ENCODE measurements at places on chromosomes 6 and 20. TPM values are rescaled to one million over a fixed set of nuclear protein-coding genes. Genes with fewer than 3 reads are reported as not detected.

GRCh38 chr6:158516098-158516497 is 43.8 kb upstream of the TMEM181 start:
- DNase-seq = no peak

DNA sequence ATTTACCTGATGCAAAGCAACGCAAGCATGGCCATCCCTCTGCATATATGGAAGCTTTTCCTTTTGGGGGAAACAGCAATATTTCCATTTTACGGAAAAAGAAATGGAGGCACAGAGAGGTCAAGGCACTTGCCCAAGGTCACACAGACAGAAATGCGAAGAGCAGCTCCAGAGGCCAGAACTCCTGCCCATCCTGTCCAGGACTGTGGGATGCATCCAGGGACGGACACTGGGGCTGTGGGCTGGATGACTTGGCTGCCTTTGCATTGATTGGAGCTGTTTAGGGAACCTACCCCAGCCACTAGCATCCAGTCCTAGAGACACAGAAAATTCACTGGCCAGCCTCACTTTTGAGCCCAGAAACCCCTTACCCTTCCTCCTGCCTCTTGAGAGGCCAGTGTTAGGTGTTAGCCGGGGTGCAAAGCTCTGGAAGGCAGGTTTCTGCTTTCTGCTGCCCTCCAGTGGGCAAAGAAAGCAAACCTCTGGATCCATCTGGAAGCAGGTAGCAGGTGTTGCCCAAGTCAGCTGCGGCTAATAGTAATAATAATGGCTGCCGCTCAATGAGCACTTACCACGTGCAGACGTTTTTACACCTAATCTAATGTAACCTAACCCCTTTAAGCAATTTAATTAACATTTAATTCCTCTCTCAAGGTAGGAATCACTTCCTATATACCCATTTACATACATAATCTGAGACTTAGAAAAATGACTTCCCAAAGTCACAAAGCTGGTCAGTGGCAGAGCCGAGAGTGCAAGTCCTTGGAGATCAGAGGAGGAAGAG is 31.7 kb upstream of the CCN5 start:
- DNase-seq = no peak

Gene BTN1A1
- not detected for total RNA-seq

- DNase-seq = no peak
These were observed 33.4 kb downstream of the TTLL9 start for GRCh38 chr20:31903627-31904386.

- no peak for DNase-seq
These were observed 31.1 kb downstream of the UTRN start for GRCh38 chr6:144315981-144316861.

DNA sequence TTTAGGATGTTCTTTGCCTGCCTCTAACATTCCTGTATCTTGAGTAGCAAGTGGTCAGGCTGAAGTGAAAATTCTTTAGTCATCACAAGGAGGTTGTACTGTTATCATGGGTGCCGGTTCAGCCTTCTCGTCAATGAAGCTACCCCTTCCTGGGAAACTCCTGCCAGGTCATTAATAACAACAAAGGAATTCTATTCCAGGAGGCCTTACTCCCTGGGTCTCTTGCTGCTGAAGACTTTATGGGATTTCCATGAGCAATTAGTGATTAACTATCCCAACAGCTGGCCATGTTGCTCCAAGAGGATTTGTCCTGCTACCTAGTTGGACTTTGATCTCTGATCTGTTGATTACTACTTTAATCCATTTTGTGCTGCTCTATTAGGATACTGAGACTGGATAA is 62.7 kb upstream of the ELOVL5 start:
- peak; percentile 17 for DNase-seq

DNA sequence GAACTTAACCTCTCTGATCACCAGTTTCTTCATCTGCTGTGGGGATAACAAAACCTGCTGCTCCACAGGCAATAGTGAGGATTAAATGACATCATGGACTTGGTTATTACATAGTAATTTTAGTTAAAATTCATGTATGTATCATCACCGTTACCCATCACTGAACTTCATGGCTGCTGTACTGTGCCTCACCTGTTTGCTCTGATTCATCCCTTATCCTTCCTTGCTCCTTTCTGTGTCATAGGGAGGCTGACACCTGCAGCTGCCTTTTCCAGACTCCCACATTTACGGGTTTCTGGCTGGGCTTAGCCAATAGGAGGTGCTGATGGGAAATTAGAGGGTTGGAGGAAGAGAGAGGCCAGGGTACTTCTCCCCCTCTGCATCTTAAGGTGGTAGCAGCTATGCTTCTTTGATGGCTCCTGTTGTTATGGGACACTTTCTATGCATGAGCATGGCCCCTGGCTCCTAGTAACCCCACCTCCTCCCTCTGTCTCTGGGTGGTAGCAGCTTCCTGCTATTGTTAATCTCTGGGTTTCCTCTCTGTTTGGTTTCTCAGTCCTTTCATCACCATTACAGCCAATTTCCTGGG is 332.1 kb downstream of the DHX35 start:
- DNase-seq = no peak

Gene KCNQ5
- total RNA-seq = 4.4 TPM

GRCh38 chr6:1464781-1465370 is 75.5 kb downstream of the FOXF2 start:
- DNase-seq = no peak

Gene MYB
- total RNA-seq = 2.7 TPM
